ENCODE measurements at places on chromosomes 16 and 17.

DNA sequence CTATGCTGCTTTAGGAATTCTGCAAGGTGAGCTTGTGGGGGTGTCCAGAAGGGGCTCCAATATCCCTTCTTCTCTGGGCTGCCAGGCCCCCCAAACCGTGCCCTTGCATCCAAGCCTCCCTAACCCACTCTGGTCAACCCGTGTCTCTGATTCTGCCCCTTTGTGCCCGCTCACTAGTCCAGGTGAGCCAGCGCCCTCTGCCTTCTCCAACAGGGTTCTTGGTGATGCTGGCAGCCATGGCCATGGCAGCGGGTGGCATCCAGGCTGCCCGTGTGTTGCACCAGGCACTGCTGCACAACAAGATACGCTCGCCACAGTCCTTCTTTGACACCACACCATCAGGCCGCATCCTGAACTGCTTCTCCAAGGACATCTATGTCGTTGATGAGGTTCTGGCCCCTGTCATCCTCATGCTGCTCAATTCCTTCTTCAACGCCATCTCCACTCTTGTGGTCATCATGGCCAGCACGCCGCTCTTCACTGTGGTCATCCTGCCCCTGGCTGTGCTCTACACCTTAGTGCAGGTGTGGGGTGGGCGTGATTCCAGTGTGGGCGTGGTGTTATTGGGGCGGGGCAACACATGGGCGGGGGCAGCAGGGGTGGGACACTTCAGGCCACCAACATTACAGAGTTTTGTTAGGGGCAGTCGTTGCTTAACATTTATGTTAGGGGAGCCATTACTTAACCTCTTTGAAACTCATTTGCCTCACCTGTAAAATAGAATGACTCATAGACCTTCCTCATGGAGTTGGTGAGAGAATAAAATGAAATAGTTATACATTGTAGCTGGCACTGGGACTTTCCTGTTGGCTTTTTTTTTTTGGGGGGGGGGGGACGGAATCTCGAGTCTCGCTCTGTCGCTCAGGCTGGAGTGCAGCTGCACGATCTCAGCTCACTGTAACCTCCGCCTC, 31.4 kb downstream of the ANKRD40 start:
- no peak for DNase-seq

GRCh38 chr17:17606416-17607000, 15.0 kb upstream of the PEMT start:
- DNase-seq: no peak

DNA sequence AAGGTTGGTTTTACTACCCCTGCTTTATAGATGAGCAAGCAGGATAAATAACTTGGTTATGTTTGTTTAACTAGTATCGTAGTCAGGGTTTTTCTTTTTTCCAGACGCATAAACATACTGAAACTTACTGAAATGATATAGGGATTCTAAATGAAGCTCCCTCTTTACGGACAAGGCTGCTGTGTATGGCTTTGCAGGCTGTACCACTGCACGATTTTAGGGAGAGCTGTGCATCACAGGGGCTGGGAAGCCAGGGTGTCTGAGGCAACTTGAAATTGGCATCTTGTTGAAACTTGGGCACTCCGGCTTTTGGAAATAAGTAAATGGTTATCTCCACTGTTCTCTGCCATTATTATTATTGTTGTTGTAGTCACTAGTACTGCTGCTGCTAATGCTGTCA, 218.1 kb upstream of the CDH8 start:
- no peak for DNase-seq

DNA sequence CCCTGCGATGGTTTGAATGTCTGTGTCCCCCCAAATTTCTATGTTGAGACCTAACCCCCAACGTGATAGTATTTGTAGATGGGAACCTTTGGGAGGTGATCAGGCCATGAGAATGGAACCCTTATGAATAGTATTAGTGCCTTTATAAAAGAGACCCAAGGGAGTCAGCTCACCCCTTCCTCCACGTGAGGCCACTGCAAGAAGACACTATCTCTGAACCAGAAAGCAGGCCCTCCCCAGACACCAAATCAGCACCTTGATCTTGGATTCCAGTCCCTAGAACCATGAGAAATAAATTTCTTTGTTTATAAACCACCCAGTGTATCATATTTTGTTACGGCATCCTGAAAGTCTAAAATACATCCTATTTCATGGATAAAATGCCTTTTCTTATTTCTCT, 64.4 kb upstream of the LRRC37A3 start:
- DNase-seq: no peak

DNA sequence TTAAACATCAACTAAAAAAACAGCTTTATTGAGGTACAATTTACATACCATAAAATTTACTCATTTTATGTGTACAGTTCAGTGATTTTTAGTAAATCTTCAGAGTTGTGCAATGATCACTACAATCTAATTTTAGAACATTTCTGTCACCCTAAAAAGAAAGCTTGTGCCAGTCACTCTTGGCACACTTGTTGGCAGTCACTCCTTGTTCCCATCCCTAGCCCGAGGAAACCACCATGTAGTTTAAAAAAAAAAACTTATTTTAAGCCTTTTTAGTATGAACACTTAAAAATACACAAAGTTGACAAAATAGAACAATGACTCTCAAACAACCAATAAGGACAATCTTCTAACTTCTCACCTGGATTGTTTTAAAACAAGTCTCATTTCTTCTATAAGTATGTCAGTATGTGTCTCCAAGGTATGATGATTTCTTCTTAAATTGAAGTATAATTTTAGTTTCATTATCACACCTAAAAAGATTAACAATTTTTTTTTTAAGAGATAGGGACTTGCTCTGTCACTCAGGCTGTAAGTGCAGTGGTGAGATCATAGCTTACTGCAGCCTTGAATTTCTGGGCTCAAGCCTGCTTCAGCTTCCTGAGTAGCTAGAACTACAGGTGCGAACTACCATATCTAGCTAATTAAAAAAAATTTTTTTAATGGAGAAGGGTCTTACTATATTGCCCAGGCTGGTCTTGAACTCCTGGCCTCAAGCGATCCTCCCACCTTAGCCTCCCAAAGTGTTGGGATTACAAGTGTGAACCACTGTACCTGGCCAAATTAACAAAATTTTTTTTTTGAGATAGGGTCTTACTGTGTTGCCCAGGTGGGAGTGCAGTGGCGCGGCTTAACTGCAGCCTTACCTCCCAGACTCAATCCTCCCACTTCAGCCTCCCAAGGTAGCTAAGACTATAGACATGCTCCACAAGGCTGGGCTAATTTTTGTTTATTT, 53.2 kb downstream of the PPM1E start:
- no peak for DNase-seq

DNA sequence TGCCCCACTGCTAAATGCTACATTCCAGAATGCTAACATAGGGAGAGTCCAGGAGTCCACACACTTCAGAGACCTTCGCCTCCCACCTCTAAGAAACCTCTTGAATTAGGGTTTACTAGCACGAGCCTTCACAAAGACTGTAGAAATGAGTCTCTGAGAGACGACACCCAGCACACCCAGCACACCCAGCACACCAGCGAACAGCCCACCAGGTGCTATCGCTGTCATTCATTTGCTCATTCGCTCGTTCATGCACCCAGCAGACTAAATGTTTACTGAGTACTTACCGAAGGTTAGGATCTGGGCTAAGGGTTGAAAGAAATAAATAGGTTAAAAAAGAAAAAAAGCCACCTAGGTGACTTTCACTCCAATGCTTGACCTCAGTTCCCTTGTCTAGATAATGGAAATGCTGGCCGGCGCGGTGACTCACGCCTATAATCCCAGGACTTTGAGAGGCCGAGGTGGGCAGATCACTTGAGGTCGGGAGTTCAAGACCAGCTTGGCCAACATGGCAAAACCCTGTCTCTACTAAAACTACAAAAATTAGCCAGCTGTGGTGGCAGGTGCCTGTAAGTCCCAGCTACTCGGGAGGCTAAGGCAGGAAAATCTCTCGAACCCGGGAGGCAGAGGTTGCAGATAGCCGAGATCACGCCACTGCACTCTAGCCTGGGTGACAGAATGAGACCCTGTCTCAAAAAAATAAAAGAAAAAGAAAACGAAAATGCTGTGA, 100.8 kb downstream of the ADCY9 start:
- no peak for DNase-seq

DNA sequence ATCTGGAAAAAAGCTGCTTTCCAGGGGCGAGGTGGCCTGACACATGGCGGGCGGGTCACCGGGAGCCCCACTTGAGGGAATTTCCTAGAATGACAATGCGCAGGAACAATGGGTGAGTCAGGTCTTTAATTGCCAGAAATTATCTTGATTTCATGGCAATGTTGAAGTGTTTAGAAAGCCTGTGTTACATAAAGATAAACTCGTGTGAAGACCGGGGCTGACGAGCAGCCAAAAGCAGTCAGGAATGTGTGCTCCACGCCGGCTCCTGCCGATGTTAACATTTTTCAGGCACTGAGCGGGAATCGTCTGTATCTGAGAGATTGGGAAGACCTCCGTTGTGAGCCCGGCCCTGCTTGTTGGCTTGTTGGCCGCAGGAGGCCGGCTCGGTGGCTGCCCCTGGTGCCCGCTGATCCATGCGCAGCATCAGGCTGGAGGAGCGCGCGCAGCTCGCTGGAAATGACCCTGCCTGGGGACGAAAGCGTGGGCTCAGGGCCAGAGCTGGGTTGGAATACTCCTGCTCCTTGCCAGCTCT, 353.1 kb downstream of the FOXL1 start:
- DNase-seq: no peak

GRCh38 chr16:58494981-58495520, 4.9 kb upstream of the NDRG4 start:
- peak; percentile 73 for DNase-seq

- DNase-seq: no peak
These were observed 818 bp upstream of the CBX8 start for GRCh38 chr17:79797492-79798298.

DNA sequence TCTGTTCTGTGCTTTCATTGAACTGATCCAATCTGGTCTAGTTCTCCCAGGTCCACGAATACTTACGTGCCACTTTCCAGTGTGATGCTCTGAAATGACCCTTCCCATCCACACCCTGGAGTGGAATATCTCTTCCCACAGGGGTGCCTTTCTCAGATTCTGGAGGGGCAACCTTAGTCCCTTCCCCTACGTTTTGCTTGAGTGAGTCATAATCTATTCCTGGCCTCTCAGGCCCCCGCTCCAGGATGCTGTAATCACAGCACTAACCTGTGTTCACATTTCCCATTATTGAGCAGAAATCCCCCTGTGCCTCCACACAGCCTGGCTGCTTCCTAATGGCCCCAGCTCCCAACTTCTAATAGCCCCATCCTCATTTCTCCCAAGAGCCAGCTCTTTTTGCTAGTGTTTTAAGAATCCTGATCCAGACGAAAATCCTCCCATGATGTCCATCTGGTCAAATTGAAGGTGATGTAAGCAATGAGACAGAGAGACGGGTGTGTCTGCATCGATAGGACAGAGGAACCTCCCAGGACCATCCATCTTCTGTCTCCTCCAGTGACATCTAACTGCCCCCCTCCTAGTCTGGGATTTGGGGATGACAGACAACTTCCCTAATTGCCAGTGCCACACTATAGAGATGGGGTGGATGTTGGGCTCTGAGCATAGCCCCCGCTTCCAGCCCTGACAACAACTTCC, 164.0 kb upstream of the MAF start:
- no peak for DNase-seq

DNA sequence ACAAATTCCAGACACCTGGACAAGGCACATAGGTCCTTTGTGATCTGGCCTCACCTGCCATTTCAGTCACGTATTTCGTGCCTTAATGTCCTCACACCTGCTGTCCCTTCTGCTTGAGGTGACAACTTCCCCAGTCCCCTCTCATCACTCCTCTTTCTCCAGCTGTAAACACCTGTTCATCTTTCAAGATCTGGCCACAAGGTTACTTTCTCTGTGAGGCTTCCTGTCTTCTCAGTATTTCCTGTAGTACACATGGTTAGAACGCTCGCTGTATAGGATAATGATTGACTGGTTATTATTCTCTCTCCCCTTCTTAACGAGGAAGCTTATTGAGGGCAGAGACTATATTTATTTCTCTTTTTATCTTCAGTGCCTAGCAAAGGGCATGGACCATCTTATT, 74.5 kb upstream of the PMFBP1 start:
- no peak for DNase-seq

DNA sequence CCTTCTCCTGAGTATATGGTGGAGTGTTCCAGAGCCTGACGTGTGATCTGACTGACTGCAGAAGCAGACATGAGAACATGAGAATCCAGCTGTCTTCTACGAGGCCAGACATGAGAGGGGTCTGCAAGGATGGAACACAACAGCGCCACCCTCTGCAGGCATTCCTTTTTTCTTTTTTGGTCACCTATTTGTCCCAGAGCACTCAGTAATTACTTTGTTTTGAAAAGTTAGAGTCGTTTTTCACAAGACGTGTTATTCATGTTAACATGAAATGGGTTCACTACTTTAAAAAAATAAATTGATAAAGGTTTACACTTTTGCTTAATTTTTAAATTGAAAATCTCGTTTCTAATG, 43.8 kb upstream of the ATP2A3 start:
- DNase-seq: no peak

- no peak for DNase-seq
These were observed 264.7 kb downstream of the ENGASE start for GRCh38 chr17:79339321-79339720.

DNA sequence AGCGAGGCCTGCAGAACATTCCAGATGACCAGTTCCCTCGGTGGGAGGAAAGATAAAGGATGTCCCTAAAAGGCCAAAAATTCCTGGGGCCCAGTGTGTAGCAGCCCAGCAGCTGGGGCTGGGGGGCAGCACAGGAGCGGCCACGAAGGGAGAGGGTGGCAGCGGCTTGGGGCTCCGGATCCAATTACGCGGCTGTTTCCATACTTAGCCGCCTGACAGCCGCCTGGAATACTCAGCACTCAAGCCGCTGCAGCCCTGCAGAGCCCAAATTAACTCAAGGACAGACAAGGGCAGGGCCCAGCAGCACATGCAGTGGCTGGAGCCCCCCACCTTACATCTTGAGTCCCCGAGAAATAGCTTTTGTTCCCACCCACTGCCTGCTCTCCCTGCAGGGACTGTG, 1.3 kb downstream of the SRL start:
- DNase-seq: no peak

- no peak for DNase-seq
These were observed 37.4 kb upstream of the NDRG4 start for GRCh38 chr16:58462499-58462996.

- peak; percentile 62 for DNase-seq
These were observed 477 bp downstream of the NTAN1 start for GRCh38 chr16:15055141-15056053.

GRCh38 chr17:59506894-59507726, 58.3 kb upstream of the DHX40 start:
- no peak for DNase-seq

DNA sequence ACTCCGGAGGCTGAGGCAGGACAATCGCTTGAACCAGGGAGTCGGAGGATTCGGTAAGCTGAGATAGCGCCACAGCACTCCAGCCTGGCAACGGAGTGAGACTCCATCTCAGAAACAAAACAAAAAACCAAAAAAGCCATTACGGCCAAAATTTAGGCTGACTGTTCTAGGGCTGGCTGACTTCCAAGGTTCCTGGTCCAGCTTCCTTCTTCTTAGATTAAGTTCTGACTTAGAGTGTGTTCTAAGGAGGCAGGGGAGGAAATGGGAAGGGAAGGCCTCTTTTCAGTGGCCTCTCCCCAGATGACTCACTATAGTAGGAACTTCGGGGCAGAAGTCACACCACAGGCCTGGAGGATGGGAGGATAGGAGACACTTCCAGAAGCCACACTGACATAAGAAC, 27.7 kb upstream of the CLEC18B start:
- no peak for DNase-seq

- DNase-seq: no peak
These were observed 127.4 kb downstream of the IRF8 start for GRCh38 chr16:86026171-86026910.

GRCh38 chr17:48054238-48055185, 6.4 kb downstream of the NFE2L1 start:
- no peak for DNase-seq

Measured in stimulated activated CD4-positive, alpha-beta T cell treated with anti-CD3 and anti-CD28 coated beads, Interleukin-4, amount 100 ng/mL, for 24 hours (primary cell).